ENCODE measurements at places on chromosomes 1 and 21.
A peak's percentile ranks its signal among the peaks of the same experiment; 100 is the strongest.

DNA sequence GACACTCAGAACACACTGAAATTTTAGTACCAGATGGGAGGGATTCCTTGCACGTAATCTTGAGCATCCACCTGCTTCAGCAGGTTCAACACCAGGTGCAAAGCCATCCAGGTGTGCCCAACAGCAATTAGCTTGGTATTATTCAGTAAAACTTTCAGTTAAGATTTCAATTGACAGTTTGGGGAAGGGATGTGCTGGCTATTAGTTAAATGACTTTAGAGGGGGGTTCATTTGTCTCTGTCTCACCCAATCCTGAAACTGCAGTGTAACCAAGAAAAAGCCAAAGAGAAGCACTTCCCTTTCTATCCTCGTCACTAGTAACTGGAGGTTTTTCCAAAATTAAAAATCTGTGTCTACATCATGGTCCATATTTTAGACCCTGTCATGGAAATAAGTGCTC lies 90.9 kb downstream of the PIK3R3 start:
- DNase-seq = no peak

GRCh38 chr1:10299151-10299550 lies 88.8 kb downstream of the KIF1B start:
- no peak for DNase-seq

DNA sequence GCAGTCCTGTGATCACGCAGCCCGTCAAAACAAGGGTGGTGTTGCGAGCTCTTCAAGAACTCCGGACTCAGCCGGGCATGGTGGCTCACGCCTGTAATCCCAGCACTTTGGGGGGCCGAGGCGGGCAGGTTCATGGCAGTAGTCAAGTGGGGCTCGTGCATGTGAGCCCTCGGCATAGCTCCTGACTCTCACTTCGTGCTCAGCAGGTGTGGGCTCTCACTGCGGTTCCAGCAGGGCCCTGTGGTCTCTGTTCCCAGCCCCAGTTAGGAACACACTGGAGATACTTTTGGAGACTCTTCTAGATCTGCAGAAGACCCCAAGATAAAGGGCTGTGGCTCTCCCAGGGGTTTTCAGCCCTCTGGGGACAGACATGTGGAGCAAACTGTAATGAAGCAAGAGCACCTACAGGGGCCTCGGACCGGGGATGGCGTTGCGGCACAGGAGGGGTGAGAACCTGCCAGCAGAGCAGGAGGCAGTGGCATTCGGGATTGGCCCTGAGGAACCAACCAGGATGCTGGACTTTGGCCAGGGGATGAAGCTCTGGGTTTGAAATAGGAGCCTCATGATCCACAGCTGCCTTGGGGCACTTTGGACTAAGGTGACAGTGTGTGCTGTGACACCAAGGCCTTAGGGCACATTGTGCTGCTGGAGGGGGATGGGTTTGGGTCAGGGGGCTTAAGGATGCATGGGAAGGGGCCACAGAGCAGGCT lies 443.2 kb downstream of the CAMTA1 start:
- peak; percentile 24 for DNase-seq

- peak; percentile 37 for DNase-seq
Measured at GRCh38 chr1:242828828-242829227, 304.3 kb upstream of the PLD5 start.

DNA sequence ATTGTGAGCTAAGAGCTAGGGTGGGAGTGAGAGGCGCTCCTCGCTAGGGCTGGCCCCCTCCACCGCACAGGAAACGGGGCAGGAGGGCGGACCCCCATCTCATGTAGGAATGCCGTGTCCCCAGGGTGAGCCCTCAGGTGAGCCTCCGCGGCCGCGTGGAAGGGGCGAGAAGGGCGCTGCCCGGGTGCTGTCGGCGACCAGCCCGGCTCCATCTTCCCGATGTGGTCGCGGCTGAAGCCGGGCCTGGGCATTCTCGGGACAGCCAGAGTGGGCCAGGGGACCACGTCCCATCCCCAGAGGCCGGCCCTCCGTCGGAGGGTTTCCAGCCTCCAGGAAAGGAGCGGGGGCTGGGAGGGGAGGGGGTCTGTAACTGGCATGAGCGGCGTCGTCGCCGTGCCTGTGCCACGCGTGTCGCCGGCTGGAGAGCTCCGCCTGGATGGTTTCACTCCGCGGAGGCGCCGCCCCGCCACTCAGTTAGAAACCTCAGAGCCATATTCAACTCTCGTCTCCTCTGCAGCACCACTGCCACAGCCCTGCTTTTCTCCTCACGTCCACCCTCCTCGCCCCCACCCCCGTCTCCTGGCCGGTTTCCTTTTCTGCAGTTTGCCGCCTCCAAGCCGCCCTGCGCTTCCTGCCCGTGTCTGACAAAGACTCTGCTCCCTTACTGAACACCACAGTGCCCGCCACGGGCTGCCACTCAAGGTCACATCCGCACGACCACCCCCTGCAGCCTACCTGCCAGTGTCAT lies at the start of gene TMEM269:
TSS of gene TMEM269 (plus strand) at position 46 of the 748 bp plus-strand sequence. CDS start 4,903 bp downstream, outside the sequence.
- peak; percentile 29 for DNase-seq

- no peak for DNase-seq
Measured at GRCh38 chr1:32989160-32990050, 24.8 kb upstream of the RNF19B start.

GRCh38 chr21:42734323-42734971 lies 81.0 kb downstream of the PDE9A start:
- no peak for DNase-seq

- peak; percentile 77 for DNase-seq
Measured at GRCh38 chr21:26795866-26796329, 49.3 kb downstream of the ADAMTS1 start.

DNA sequence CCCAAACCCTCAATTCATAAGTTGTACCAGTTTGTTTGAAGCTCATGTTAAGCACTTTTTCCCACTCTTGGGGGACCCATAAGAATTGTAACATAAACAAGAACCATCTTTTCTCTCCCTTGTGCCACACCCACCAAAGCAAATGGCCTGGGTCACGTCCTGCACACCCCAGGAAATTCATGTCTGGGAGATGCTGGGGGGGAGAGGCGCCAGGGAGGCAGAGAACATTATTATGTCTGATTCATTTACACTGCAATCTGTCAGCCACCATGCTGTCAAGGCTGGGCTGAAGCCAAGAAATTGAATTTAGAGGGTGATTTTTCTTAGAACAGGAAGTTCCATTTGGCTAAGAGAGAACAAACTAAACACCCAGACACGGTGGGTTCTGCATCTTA lies 37.2 kb upstream of the IPO9 start:
- peak; percentile 97 for DNase-seq

DNA sequence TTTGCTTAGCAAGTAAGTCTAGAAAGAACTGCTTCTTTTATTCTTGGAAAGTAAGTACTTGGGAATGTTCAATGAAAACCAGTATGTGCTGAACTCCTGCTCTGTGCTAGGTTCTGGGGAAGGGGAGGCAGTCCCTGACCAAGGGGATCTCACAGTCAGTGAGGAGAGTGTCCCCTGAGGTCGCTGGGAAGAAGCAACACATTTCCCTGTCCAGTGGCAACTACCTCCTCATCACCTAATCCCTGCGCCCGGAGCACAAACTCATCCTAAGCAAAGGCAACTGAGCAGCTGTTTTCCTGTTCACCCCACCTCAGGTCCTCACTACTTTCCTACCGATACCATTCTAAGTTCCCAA lies 61.7 kb upstream of the ANGPTL1 start:
- no peak for DNase-seq

GRCh38 chr1:82013702-82014101 lies 213.0 kb downstream of the ADGRL2 start:
- no peak for DNase-seq

GRCh38 chr1:58396150-58396549 lies 150.4 kb downstream of the OMA1 start:
- DNase-seq = no peak

GRCh38 chr21:42248783-42249597 lies 30.1 kb downstream of the ABCG1 start:
- DNase-seq = no peak

DNA sequence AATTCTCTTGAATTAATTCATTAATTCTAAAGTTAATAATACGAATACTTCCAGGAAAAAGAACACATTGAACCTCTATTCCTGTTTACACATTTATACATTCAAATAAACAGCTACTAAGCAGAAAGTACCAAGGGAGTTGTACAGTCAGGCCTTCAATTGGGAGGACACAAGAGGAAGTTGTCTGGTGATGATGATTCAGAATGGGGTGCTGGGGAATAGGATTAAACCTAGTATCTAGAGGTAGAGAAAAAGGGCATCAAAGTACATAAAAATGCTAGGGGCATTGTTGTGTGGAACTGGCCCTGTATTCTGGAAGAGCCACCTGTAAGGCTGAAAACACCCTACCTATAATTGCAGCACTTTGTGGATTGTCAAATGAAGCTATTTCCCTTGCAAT lies 71.7 kb upstream of the MROH9 start:
- no peak for DNase-seq

GRCh38 chr21:27082431-27083010 lies 115.6 kb upstream of the ADAMTS5 start:
- DNase-seq = no peak

GRCh38 chr1:208997726-208998312 lies 585.7 kb upstream of the CAMK1G start:
- DNase-seq = peak; percentile 17

DNA sequence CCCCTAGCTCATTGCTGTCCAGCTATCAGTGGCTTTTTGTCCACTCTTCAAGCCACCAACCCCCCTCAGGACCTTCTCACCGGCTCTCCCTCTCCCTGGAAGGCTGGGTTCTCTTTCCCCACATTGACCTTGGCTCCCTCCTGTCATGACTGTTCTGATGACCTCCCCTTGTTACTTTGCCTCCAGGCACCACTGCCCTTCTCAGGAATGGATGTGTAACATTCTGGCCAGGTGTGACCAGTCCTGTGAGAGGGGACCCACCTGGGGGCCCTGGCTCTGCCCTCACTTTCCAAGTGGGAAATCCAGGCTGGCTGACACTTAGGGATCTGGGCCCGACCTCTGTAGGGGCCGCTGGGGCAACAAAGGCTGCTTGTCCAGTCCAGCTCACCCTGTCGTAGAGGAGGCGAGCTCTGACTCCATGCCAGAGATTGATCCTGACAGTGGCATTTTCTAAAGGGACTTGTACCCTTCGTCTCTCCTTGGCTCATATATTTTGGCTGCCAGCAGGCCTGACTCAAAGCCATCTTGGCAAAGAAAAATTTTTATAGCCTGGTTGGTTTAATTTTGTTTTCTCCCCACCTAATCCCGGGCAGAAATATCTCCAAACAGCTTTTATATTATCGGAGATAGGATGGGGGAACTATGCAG lies 37.9 kb upstream of the USP24 start:
- peak; percentile 20 for DNase-seq

Data from NCI-H69 (cell line).